ENCODE measurements at places on chromosomes 6 and 20.

- DNase-seq: no peak
Measured at GRCh38 chr6:37620519-37620918, 77.2 kb downstream of the MDGA1 start.

DNA sequence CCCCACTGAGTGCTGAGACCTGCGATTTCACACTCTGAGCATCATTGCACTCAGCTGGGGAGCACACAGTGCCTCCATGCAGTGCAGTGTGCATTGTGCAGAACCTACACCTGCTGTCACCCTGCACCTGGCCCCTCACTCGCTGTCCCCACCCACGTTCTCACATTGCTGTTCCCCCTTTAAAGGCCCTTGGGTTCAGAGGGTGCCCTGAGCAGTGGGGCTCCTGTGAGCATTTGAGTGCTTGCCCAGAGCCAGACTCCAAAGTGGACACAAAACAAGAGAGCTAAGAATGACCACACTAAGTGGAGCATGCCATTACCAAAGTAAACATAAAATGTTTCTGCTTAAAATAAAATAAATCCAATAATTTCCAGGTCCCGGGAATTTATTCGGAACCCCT, 131.0 kb upstream of the CST7 start:
- DNase-seq: no peak

DNA sequence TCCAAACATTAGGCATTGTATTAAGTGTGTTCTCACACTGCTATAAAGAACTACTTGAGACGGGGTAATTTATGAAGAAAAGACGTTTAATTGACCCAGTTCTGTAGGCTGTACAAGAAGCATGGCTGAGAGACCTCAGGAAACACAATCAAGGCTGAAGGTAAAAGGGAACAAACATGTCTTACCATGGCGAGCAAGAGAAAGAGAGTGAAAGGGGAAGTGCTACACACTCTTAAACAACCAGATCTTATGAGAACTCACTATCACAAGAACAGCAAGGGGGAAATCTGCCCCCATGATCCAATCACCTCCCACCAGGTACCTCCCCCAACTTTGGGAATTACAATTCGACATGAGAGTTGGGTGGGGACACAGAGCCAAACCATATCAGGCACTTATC, 86.6 kb upstream of the TOP1 start:
- no peak for DNase-seq

- no peak for DNase-seq
Measured at GRCh38 chr6:134813146-134813545, 136.8 kb downstream of the ALDH8A1 start.

- DNase-seq: no peak
Measured at GRCh38 chr6:23031986-23032385, 462.6 kb downstream of the HDGFL1 start.

GRCh38 chr6:26304797-26305640, 60.0 kb upstream of the BTN3A2 start:
- no peak for DNase-seq

DNA sequence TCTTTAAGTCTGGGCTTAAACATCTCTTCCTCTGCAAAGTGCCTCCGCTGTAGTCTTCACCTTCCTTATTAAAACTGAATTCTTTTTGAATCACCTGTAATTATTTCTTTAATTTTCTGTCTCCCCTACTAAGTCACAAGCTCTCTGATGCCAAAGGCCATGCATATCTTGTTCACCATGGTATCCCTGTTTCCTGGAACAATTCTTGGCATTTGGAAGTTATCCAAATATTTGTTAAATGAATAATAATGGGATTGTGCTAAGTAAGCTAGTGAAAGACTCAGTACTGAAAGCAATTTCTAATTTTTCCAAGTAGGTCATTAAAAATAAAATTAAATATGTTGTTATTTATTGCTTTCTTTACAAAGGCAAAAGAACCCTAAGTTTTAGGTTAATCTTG, 12.2 kb downstream of the SNAP91 start:
- no peak for DNase-seq

- DNase-seq: no peak
Measured at GRCh38 chr6:36728289-36729160, 30.9 kb downstream of the RAB44 start.

- no peak for DNase-seq
Measured at GRCh38 chr20:19451923-19452295, 239.5 kb downstream of the SLC24A3 start.

DNA sequence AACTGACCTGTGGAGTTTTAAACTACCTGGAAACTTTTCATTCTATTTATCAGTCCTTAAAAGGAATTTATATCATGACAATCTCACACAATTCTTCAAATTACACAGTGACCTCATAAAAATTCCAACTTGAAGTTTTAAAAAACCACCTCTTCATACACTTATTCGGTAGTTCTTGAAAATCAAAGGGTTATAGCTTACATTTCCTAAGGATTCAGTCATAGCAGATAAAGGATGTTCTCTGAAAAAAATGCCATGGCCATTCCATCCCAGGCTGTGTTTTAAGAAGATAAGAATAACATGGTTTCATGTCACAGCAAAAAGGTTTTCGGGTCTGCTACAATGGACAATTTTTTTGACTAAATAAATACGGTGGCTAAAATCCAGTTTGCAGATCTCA, 41.2 kb downstream of the GOPC start:
- DNase-seq: no peak

DNA sequence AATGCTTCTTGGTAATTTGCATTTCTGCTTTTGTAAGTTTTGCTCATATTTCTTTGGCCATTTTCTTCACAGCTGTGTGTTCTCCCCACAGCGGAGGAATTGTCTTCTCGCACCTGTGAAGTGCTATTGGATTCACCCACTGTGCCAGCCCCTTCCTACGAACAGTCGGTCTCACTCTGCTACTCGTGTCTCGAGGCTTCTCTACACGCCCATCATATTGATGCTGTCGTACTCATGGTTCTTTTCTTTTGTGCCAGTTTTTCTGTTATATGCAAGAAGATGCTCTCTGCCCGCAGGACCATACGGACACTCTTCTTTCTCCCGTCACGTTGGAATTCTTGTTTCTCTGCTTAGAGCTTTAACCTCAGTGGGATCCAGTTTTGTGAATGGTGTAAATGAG, 200.3 kb downstream of the DLL1 start:
- no peak for DNase-seq

DNA sequence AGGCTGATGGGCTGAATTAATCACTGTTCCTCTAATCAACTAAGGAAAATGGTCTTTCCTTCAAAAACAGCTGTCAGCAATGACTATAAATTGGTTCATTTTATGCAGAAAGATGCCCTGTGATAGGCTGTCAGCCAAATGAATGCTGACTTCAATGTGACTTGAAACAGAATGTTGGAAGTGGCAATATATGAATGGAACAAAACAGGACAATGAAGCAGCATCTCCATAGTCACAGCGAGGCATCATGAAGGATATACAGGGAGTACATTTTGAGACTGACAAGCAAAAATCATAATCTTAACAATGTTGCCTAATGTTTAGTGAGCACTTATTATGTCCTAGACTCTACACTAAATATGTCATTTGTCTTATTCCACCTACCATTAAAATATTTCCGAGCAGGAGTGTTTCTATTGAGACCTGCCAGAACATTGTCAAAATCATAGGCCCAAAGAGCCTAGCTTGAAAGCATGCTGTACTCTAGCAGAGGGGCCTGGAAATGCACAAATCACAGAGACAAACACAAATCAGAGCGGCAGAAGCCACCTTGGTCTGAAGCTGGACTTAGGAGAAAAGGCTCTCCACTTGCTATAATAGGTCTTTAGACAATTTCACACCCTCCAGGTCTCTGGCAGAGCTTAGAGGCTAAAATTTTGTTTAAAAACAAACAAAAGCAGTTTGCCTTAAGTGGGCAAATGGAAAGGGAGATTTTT, 63.3 kb downstream of the FAM50B start:
- DNase-seq: no peak

- no peak for DNase-seq
Measured at GRCh38 chr20:10559266-10559665, 114.5 kb downstream of the JAG1 start.

- no peak for DNase-seq
Measured at GRCh38 chr6:80454197-80454596, 347.7 kb downstream of the BCKDHB start.

DNA sequence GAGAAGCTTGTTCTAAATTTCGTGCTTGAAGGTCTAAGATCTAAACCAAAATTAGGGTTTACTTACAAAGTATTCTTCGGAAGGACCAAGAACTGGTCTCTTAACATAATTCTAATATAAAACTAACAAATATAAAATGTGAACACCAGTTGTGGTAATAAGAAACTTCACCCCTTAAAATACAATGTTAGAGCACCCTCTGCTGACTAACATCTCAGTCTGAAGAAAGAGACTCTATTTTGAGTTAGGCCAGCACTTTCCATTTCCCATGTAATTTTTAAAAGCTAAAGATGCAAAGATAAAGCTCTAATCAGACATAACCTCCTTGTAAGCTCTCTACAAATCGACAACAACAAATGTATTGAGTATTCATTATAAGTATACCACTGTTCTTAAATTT, 24.6 kb downstream of the ATG5 start:
- DNase-seq: no peak

DNA sequence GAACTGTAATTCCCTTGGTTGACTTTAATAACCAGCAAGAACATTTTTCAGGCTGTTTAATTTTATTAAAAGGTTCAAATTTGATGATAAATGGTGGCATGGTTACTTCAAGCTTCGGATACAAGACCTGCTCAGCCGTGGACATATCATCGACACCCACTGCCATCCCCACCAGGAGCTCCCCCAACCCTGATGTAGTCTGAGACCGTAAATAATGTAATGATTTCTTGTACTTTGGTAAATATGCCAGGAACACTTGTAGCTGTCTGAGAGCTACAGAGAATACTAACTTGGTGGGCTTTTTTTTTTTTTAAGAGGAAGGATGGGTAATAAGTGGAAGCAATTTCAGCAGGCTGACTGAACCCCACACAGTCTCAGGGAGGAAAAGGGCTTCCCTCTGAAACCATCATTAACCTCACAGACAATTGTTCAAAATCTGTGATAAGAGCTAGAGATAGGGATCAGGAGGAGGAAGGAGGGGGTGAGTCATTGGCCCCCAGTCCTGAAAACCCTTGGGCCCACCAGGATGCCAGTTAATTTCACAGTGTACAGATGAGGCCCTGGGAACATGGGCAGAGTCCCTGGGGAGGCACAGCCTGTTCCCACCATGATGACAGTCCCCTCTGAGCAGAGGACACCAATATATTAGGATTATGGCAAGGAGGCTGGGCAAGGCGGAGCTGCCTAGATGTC, 56.0 kb downstream of the APCDD1L start:
- no peak for DNase-seq

GRCh38 chr20:46367967-46368901, 38.2 kb downstream of the ELMO2 start:
- no peak for DNase-seq

DNA sequence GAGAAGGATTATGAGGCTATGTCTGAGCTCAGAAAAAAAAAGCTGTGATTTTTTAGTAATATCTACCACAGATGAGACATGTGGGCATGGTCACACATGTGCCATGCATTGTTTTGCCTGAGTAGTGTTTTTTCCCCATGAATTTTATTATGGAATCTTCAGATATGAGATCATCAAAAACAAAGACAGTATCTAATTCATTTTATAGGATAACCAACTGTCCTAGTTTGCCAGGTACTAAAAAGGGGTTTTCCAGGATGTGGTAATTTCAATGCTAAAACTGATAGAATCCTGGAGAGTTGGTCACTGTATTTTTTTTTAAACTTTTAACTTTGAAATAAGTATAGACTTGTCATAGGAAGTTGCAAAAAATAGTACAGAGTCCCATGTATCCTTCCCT, 127.4 kb upstream of the MAP3K7 start:
- DNase-seq: no peak

GRCh38 chr6:106536851-106537250, 92.4 kb downstream of the RTN4IP1 start:
- DNase-seq: no peak

All from pancreas (tissue), 10 donors.